ENCODE measurements at places on chromosomes 1 and 21.

DNA sequence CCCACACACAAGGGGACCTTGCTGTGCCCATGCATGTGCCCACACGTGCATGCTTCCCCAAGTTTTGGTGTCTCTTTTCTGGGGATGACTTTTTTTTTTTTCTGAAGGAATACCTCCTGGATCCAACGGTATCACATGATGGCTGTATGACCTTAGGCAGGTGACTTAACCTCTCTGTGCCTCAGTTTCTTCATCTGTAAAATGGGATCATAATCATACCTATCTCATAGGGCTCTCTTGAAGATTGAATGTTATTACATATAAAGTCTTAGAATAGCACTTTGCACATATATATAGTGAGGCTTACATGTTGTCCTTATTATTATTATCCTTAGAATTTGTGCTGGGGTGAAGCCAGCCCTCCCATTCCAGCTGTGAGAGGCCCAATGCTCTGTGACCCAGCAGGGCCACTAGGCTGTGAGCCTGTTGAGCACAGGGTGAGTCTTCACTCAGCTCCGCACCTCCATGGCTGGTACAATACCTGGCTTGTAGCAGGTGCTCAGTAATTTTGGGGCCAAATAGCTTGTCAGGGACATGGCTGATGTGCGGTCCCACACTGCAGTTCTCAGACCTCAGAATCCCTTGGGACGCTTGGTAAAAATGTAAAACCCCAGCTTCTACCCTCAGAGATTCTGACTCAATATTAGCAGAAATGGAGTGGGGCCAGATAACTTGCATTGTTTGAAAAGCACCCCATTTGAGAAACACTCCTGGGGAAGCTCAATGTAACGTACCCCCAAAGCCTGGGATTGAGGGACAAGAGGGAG lies 20.6 kb downstream of the STUM start:
- DNase-seq, result no peak

- no peak for DNase-seq
These were observed 7.1 kb upstream of the IVNS1ABP start for GRCh38 chr1:185324118-185324517.

DNA sequence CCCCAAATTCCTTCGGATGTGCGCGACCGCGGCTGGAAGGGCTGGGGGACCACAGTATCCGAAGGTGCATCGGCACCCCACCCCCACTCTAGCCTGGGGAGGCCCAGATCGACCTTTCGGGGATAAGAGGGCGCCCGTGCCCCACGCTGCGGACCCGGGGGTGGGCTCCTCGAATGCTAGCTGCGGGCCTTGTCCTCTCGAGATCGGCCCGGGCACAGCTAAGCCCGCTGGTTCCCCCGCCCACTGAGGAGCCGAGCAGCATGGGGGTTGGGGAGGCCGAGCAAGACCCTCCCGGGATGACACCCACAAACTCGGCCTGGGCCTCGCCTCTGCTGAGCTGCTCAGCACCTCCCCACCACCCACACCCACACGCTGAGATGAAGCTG lies 653 bp upstream of the IFFO2 start:
- DNase-seq, result no peak

DNA sequence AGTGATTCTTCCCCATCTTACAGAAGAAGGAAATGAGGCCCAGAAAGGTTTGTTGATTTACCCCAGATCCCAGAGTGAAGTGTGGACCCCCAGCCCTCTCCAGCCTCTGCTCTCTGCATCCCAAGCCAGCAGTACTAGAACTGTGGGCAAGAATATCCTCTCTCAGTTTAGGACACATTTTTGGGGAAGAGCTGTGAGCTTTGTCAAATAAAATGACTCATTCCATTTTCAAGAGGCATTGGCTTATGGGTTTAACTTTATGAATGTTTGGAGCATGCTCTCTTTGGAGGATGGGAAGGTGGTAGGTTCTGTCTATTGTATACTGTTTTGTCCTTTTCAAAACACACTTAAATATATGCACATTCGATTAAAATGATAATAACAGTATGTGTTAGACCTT lies 70.6 kb upstream of the CNTN2 start:
- no peak for DNase-seq

GRCh38 chr1:24705260-24706073 lies 39.8 kb upstream of the CLIC4 start:
- no peak for DNase-seq

GRCh38 chr21:34815831-34816705 lies 147.3 kb downstream of the CLIC6 start:
- peak; percentile 54 for DNase-seq

DNA sequence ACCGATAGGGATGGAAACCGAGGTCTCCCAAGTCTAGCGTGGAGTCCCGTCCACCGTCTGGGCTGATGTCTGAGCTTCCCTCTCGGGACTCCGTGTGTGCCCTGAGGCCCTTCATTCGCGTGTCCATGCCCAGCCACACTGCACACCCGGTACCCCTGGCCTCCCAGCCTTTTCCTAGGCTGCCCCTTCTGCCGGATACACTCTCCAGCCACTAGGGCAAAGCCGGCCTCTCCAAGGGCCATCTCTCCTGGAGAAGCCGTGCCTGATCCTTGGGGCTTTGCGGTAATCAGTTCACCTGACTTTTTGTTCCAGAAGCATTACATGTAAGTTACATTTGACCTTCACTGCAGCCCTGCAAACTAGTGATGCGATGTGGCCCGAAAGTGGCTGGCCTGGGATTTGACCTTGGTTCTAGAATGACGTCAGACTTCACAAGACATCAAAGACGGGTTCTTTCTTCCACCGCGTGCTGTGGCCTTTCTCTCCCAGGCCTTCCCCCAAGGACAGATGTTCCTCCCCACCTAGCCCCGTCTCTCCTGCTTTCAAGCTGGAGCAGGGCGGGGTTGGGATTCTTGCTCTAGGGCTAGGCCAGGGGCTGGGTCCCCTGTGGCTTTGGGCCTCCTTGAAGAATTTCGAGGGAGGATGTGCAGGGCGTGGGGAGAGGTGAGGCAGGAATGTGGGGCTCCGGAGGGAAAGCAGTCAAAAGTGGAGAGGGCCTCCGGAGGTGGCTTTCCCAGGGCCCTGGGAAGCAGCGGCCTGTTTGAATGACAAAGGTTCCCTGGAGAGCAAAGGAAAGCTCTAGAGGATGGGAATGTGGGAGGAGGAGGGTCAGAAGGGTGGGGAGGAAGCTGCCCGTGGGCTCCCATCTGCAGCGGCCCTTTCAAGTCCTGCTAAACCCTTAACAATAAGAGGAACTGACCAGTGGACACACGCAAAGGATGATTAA lies 49.7 kb upstream of the SLC2A1 start:
- DNase-seq, result no peak

DNA sequence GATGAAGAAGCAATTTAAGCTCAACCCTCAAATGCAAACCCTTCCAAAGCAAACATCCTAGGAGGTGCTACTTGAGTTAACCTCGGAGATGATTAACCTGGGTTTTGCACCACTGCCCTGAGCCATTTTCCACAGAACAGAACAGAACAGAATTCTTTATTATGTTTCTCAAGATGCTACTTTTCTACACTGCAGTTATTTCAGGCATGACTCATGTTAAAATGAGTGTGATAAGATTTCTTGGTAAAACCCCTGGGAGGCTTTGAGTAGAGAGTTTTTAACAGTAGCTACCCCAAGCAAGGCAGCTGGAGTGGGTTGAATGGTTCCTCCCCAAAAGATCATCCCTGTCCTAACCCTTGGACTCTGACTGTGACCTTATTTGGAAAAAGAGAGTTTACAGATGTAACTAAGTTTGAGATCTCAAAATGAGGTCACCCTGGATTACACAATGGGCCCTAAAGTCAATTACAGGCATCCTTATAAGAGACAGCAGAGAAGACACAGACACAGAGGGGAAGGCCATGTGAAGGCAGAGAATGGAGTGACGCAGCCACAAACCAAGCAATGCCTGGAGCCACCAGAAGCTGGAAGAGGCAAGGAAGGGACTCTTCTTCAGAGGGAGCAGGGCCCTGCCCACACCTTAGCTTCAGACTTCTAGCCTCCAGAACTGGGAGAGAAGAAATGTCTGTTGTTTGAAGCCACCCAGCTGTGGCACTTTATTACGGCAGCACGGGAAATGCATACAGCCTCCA lies 153.4 kb downstream of the ETS2 start:
- no peak for DNase-seq

- DNase-seq, result no peak
These were observed 429 bp downstream of the SRRM1 start for GRCh38 chr1:24643363-24644099.

DNA sequence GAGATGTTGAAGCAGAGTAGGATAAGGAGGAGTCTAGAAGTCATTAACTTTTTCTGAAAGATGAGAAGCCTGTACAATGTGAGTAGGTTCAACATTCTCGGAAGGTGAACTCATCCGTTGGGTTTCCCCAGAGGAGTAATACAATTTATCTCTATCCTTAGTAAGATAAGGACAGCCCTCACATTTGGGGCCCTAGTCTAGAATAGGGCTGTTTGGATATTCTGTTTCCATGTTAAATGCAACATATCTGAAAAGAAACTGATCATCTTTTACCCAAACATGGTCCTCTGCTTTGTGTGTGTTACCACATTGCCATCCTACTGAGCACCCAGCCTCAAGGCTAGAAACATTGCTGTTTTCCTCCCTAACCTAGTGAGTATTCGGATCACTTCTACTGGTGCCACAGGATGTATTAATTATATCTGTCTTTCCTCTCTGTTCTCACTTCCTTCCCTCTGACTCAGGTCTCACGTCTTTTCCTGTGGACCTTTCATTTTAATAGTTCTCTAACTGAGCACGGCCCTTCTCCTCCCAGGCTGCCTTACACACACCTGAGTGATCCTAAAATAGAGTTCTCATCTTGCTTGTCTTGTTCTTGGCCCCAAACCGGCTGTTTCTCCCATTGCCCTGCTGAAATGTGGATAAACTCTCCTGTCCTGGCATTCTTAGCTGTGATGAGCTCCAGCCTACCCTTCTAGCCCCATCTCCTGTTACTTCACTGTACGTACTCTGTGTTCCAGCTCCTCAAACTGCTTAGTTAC lies 91.7 kb downstream of the CDC14A start:
- no peak for DNase-seq

- peak; percentile 19 for DNase-seq
These were observed 51.8 kb downstream of the EDN2 start for GRCh38 chr1:41432481-41433280.

GRCh38 chr1:4530166-4530785 lies 124.1 kb upstream of the AJAP1 start:
- no peak for DNase-seq

- no peak for DNase-seq
These were observed 1.2 kb downstream of the LRP8 start for GRCh38 chr1:53326598-53327181.

- no peak for DNase-seq
These were observed 178.6 kb upstream of the HMGB4 start for GRCh38 chr1:33685256-33685655.

DNA sequence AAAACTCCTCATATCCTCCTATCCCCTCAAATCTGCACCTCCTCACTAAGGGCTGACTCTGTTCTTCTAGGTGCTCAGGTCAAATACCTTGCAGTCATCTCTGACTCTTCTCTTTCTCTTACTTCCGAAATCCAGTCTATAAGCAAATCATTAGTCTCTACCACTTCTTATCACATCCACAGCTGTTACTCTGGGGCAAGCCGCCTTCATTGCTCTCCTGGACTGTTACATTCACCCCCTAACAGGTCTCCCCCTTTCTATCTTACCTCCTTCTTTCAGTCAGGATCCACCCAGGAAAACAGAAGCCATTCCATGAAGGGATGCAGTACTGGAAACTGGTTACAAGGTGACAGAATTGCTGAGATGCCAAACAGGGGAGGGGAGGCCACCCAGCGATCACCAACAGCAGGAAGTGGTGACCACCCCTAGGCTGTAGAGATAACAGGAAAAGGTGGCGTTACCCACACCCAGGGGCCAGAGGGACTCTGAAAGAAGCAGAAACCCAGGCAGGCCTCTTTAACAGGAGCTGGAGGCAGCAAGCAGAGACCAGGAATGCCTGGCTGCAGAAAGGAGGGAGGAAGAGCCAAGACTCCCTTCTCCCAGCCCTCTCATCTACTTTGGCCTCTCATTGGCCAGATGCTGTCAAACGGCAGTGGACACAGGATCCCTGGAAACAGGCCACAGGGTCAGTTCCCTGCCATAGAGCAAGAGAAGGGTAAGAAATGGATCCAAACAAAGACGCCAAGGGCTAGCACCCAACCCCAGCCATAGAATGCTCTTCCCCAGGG lies 55.5 kb upstream of the FOXO6 start:
- DNase-seq, result no peak

- no peak for DNase-seq
These were observed 106.7 kb upstream of the C8B start for GRCh38 chr1:57072401-57073110.

DNA sequence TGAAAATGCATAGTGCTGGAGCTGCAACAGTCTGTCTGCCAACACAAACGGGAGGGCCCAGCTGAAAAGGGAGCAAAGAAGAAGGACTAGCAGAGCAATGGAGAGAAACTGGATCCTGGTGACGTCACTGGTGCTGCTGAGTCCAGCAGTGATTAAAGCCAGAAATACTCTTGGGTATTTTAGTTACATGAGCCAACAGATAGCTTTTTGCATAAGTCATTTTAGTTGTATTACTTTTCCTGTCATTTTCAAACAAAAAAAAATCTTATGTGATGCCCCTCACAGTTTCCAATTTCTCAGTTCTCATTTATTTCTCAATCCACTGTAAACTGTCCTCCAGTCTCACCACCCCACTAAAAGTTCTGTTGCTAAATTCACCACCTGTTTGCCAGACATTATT lies 38.7 kb upstream of the NEK7 start:
- no peak for DNase-seq

GRCh38 chr1:41610361-41610760 lies 125.9 kb upstream of the EDN2 start:
- DNase-seq, result no peak

Data from NCI-H1694 (cell line).